ENCODE measurements at places on chromosomes 7 and 10. TPM values are rescaled to one million over a fixed set of nuclear protein-coding genes. Genes with fewer than 3 reads are reported as not detected.

DNA sequence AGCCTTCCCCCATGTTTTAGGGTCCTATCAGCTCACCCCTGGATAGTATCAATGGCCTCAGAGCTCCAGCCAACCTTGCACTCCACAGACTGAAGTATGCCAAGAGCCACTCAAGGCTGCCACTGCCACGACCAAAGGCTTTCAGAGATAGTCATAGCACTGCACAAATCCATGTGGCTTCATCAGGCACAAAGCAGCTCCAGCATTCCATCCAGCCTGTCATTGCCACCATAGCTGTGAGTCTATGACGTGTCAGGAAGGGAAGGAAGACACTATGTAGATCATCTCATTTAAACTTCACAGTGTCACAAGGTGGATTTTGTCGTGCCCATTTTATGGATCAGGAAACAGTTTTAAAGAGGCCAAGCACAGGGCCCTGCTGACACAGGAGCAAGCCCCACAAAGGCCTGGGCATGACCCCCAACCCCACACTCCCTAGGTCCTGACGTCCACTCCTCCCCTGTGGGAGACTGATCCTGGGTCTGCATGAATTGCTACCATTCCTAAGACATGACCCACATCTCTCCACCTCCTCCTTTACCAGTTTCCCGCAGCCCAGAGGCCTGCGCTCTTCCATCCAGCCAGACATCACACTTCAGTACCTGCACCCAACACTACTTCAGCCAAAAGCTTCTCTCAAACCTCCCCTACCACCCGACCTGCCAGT, 119.4 kb downstream of the DIP2C start:
- no peak for DNase-seq

GRCh38 chr10:81021428-81022129, 483.9 kb downstream of the SH2D4B start:
- DNase-seq: no peak

DNA sequence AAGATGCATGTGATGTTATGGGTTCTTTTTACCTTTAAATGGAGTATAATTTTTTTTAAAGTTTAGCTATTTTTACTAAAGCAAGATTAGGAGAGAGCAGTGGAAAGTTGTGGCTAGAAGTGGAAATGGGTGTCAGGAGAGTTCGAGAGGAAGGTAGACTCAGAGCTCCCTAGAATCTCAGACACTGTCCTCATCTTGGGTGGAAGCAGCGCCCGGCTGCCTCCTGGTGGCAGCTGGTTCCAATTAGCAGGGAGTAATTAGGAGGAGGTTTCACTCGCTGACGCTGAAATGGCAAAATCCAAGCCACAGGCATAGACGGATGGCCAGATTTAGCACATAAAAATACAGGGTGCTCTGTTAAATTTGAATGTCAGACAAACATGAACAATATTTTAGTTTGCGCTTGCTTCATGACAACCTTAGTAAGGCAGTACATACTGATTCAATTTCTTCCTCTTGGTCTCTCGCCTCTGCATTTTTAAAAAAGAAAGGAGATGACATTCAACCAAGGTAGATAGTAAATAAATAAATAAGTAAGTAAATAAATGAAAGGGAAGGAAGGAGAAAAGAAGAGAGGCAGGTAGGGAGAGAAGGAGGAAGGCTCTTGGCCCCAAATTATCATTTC, 58.5 kb downstream of the LGI1 start:
- peak; percentile 70 for DNase-seq

DNA sequence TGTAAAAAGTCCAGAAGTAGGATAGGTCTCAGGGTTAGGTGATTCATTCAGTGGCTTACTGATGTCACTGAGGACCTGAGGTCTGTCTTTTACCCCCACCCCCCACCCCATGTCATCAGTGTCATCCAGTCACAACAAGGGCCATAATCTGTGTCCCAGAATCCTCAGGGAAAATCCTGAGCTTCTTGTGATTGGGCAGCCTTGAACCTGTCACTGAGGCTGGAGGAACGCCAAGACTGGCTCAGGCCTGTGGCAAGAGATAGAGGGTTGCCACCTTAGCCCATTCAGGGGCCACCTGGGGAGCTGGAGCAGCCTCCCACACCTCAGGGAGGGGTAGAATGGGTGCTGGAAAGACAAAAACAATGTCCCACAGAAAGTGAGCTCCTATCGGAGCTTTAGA, 29.7 kb downstream of the NUB1 start:
- DNase-seq: no peak

DNA sequence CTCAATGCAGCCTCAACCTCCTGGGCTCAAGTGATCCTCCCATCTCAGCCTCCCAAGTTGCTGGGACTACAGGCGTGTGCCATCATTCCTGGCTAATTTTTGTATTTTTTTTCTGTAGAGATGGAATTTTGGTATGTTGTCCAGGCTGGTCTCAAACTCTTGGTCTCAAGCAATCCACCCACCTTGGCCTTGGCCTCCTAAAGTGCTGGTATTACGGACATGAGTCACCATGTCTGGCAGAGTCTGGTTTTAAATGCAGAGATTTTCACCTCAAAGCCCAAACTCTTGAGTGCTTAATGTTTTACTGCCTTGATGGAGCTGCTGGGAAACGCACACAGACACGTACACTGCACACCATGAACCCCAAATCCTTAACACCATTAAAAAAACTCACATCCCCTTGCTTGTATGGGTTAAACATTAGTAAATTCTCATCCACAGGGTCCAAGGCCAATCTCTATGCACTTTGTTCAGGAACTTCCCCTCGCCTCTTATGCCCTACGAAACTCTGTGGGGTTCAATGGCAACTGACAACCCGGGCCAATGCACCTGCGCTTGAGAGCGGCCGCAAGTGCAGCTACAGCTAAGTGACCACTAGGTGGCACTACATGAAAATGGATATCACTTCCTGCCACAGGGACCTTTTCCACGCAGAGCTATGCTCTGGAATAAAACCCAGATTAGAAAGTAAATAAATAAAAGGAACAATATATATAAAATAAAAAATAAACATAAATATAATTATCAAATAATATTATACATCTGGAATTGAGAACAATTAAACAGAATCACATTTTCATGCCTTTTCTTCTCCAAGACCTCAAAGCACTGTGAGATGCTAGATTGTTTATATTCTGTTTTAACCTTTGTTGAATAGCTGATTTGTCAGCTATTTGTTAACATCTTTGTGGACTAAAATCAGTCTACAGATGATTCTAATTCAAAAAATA, 66.9 kb upstream of the AFAP1L2 start:
- peak; percentile 65 for DNase-seq

- no peak for DNase-seq
These were observed 196.2 kb downstream of the FANK1 start for GRCh38 chr10:126092366-126093215.

DNA sequence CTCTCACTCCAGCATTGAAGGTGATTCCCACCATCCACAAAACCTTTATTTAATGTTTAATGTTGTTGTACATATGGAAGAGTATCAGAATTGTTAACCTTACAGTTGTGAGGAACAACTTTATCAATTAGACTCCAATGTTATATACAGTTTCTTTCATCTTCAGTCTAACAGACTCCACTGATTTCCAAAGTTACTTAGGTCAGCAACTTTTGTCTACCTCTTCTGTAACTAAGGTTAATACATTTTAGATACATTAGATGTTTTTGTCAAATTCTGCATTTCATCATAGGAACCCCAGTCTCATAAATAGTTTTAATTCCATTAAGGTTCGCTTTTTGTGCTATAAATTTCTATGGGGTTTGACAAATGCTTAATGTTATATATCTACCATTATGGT, 223.9 kb upstream of the POM121L12 start:
- no peak for DNase-seq

GRCh38 chr7:11636274-11636673, 195.7 kb downstream of the THSD7A start:
- DNase-seq: no peak

GRCh38 chr10:3119796-3120459, 52.6 kb downstream of the PFKP start:
- DNase-seq: peak; percentile 9

DNA sequence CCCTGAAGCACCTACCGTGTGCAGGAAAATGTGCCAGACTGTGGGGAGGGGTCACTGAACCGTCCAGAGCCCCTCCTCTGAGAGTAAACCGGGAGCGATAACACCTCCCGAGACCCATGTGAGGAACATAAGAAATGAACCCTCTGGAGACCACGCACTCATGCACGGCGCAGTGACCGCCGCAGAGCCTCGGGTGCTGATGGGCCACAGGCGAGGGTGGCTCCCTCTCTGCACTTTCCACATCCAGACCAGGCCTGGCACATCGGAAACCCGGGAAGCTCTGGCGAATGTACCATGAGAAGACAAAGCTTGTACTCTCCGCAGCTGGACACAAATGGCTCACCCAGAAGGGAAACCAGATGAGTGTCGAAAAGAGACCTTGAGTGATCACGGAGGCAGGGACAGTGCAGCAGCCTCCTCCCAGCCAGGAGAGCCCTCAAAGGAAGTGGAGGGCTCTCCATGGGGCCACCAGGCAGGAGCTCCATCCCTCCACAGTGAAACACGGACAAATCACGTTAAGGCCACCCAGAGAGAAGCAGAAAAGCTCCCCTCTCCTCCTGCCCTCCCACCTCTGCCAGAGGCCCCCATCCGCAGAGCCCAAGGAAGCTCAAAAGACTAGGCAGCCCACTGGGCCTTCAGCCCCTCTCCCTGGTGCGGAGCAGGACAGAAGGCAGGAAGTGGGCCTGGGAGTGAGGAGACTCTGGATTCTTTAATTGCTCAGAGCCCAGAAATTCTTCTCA, 178.1 kb upstream of the PPP2R2D start:
- DNase-seq: no peak

- DNase-seq: no peak
These were observed 124.7 kb downstream of the WDR37 start for GRCh38 chr10:1180836-1181235.

The LLCFC1 gene
- total RNA-seq: not detected

The RBP3 gene
- total RNA-seq: not detected

The CRTAC1 gene
- total RNA-seq: 2.6 TPM

The SPRN gene
- total RNA-seq: not detected

The AOC1 gene
- 0.21 TPM for total RNA-seq

The LBX1 gene
- not detected for total RNA-seq

Measured in SK-MEL-5 (cell line).